Osteocyte (in vitro differentiated cells): ENCODE measurements at places on chromosomes 6 and 20.

DNA sequence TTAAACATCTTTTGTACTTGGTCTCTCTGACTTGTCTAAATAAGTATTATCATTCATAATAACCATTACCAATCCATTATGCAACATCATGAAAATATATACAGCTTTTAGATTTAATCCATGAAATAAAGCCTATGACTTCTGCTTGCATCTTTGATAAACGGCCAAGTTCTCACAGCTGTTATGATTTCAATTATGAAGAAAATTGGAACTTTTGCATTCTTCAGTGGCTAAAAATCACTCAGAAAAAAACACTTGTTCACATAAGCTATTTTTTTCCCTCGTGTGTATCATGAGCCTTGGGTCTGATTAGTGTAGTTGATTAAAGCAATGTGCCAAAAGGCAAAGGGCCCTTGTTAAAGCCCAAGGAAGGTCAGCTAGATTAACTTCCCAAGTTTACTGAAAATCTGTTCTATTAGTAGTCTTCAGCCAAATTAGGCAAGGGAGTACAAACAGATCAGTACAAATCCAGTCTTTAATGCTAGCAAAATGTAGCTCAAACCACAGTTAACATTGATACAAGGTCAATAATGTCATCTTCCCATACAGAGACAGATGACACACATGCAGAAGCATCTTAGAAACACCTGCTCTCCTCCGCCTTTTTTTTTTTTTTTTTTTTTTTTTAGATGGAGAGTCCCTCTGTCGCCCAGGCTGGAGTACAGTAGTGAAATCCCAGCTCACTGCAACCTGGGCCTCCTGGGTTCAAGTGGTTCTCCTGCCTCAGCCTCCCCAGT, 69.9 kb downstream of the SGK1 start:
- DNase-seq, result no peak

DNA sequence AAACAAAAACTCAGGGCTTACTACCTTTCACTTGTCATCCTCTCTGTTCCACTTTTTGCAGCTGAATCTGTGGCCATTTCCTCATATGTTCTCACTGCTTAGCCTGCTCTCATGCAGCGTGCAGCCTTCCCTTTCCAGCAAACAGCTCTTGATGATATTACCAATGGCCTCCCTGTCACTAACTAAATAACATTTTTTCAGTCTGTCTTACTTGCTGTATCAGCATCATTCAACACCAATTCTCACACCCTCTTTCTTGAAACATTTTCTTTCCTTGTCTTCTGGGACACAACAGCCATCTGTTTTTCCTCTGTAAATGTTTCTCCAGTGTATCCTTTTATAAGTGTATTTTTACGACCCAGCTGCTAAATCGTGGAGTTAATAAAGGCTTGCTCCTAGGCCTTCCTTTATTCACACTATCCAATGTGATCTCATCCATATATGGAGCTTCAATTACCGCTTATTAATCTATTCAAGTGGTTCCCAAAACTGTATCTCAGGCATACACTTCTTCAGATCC, 523.6 kb upstream of the RNF217 start:
- DNase-seq, result no peak

GRCh38 chr6:5084781-5085647, at the start of gene PPP1R3G:
Gene PPP1R3G (plus strand): TSS chr6:5085341. CDS start chr6:5085486, 145 bp downstream.
- DNase-seq, result peak; percentile 83

DNA sequence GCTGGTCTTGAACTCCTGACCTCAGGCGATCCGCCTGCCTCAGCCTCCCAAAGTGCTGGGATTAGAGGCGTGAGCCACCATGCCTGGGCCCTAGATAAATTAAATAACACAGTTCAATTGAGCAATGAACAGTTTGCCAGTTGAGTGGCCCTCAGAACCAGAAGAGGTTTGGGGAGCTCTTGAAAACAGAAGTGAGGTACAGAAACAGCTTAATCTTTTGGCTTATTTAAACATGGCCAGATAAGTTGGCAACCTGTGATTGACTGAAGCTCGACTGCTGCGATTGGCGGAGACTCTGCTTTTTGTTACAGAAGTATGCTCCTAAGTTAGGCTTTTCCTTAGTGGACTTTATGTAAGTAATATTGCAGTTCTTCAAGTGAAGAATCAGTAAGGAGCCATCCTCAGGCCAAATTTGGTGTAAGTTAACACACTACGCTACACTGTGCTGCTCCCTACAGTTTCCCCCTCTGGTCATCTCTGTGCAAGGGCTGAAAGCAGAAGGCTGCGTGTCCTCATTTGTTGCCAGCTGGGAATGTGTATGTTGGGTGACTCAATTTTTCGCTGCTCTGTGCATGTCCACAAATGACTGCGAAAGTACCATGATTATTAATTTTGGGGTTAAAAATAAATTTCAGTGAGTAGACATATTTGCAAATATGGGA, 9.8 kb downstream of the XRN2 start:
- DNase-seq, result no peak

- peak; percentile 15 for DNase-seq
These were observed 11.4 kb upstream of the RAMACL start for GRCh38 chr6:166597711-166598440.

- no peak for DNase-seq
These were observed 90.5 kb downstream of the ELOVL5 start for GRCh38 chr6:53258076-53258773.

DNA sequence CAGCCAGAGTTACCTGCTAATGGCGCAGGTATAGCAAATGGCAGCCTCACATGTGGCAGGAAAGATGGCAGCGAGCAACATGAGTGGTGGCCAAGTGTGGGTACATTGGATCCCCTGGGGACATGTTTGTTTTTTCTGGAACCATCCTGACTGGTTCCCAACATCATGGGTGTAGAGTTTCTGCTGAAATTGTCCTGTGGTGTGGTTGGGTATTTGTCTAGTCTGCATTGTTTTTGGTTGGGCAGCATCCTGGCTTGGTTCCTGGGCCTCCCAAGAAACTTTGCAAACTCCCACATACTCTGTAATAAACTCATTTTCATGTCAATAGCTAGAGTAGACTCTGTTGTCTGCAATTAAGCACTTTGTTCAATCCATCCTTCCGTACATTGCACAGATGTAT, 282.6 kb downstream of the CDC5L start:
- peak; percentile 23 for DNase-seq

- no peak for DNase-seq
These were observed 48.7 kb upstream of the RSPO3 start for GRCh38 chr6:127069659-127070279.

- DNase-seq, result no peak
These were observed 304.7 kb upstream of the FOXQ1 start for GRCh38 chr6:1007159-1007558.

DNA sequence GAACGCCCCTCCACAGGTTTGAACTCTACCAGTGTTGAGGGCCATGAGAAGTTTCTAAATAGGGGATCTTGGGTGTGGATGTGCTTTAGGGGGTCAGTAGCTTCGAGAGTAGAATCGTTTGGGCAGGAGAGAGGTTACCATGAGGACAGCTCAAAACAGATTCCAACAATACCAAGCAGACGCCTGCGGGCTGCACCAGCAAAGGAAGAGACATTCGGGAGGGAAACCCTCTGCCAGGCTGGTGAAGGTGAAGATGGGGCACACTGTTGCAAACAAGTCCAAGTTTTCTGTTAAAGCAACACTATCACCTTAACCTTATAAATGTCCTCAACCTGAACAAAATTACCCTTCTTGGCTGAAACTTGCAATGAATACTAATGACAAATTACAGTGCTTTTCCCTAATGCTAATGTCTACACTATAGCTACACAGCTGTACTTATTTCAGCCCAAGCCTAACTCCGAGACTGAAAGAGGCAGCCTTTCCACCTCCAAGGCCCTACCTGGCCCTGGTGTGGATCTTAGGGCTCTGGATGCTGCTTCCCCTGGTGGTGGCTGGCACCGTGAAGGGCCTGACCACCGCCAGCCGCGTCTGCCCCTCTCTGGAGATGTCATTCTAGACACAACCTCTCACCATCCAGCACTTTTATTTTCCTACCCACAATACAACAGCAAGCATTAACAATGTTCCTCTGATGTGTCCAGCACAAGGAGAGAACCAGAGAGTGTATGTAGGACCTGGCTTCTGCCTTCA, 80.1 kb downstream of the DLL1 start:
- DNase-seq, result peak; percentile 65

DNA sequence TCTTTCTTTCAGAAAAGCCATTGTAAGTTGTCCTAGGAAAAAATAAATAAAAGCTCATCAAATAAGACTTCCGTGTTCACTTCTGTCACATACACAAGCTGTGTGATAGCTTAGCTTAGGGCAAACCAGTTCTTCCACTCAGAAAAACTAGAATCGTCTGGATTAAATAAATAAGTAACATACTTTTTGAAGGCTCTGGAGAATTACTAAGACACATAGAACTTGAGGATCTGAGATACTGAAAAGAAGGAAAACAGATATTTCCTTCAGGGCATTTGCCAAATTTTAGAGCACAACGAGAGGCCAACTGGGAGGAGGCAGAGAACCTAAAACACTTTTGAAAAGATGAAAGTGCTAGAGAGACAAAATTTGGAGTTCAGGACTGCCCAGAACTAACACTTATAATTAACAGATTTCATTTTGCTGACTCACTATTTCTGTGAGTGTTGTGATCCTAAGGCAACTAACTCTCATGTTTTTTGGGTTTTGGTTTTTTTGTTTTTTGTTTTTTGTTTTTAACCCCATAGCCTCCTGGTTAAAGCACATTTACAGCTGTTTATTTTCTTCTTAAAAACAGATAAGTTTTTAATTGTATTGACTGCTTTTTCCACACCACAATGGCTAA, 38.7 kb upstream of the THEMIS start:
- no peak for DNase-seq

DNA sequence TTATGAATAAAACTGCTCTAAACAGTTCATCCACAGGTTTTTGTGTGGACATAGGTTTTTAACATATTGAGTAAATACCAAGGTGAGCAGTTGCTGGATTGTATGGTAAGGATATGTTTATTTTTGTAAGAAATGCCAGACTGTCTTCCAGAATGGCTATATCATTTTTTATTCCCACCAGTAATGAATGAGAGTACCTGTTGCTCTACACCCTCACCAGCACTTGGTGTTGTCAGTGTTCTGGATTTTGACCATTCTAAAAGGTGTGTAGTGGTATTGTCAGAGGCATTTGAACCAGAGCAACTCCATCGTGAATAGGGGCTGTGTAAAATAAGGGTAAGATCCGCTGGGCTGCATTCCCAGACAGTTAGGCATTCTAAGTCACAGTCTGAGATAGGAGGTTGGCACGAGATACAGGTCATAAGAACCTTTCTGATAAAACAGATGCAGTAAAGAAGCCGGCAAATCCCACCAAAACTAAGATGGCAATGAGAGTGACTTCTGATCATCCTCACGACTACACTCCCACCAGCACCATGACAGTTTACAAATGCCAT, 12.9 kb upstream of the NT5E start:
- no peak for DNase-seq

DNA sequence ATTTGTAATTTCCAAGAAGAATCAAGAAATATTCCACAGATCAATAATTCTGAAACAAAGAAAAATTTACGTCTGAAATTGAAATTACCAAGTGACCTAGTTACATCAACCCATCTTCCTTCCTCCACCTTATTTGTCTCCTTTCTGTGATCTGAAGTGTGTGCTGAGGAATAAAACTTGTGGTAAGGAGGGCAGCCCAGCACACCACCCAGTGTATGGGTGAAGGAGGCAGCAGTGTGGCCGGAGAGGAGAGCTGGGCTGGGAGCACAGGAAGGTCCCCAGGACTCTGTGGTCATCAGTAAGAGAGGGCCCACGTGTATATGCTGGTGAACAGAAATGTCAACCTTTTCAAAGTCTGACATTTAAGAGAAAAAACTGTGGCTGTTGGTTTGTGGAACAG, 11.3 kb upstream of the CCR6 start:
- DNase-seq, result no peak

GRCh38 chr6:125415913-125416312, 114.1 kb upstream of the HDDC2 start:
- no peak for DNase-seq

- DNase-seq, result no peak
These were observed 59.8 kb upstream of the CARMIL1 start for GRCh38 chr6:25219216-25219916.

DNA sequence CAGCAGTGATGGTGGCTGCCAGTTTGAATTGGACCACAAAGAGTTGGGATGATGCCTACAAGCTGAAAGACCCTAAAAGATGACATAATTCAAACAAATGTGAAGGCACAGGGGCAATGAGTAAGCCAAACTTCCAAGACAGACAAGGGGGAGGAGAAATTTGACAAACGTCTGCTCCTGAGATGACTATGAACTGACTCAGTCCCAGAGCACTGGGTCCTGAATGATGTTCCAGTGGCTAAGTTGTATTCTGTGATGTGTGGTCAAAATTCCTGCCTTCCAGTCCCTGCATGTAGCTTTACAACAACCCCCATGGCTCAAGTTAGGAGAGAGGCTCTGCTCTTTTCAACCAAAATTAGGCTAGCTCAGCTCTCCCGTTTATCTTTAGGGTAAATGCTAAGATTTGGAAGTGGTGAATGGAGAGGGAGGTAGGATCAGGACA, 86.1 kb upstream of the SIRPA start:
- DNase-seq, result no peak

DNA sequence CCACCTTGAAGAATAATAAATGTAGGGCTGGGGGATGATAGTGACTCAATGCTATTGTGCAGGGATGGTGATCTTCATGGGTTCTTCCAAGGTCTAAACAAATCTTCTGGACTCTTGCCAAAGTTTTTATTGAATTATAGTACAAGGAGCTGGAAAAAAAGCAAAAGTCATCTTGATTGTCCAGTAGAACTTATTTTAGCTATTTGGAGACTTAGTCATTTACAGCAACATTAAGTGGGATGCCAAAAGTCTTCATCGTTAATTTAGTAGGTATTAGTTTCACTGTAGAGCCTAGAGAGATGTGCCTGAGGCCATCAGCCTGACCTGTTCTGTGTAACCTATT, 212.9 kb upstream of the TBX18 start:
- no peak for DNase-seq

DNA sequence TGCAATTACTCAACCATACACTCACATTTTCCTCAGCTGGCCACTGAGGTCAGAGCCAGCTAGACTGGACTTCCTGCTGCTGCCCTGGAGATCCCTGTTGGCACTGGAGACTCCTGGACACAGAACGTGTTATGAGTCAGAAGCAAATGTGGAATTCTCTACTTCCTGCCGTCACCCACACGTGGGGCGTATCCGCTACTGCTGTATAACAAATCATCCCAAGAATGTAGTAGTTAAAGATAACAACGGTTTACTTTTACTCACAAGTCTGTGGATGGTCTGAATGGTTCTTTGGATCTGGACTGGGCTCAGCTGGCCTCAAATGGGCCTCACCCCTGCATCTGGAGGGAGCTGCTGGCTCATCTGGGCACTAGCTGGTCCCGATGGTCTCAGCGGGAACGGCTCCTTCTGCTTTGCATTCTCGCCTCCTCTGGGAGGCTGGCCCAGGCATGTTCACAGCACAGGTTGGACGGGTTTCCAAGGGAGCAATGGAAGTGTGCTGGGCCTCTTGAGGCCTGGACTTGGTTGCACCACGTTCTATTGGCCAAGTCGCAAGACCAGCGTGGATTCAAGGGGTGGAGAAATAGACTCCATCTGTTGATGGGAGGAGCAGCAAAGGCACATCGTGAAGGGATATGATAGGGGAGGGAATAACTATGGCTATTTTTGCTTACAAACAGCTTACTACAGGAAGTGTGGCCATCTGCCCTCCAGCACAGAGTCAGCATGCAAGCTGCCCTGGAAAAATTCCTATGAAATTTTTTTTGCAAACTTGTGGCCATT, 118.5 kb downstream of the SNX5 start:
- no peak for DNase-seq

GRCh38 chr6:150696190-150696589, 96.5 kb downstream of the PLEKHG1 start:
- no peak for DNase-seq
